ENCODE measurements at places on chromosomes 2 and 18.

DNA sequence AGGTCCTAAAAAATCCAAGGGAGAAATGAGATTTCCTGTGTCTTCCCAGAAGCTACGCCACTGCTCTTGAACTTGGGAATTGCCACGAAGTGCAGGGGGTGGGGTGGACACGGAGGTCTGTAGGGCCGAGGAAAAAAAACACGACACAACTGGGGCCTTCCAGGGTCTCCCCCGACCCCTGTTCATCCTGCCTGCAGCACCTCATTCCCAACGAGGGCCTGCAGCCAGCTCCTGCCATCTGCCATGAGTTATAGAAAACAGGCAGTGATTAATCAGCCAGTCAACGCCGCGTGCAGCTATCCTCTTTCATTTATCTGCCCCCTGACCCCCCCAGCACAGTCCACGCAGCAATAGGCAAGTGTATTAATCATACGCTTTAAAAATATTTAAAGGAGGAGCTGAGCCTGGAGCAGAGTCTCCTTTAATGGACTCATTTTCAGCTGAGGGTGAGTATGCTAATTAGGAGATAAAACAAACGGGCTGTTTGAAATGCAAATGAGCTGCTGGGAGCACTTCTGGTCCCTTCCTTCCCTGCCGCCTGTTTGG, 209.9 kb downstream of the TFCP2L1 start:
- DNase-seq, result peak; percentile 82

DNA sequence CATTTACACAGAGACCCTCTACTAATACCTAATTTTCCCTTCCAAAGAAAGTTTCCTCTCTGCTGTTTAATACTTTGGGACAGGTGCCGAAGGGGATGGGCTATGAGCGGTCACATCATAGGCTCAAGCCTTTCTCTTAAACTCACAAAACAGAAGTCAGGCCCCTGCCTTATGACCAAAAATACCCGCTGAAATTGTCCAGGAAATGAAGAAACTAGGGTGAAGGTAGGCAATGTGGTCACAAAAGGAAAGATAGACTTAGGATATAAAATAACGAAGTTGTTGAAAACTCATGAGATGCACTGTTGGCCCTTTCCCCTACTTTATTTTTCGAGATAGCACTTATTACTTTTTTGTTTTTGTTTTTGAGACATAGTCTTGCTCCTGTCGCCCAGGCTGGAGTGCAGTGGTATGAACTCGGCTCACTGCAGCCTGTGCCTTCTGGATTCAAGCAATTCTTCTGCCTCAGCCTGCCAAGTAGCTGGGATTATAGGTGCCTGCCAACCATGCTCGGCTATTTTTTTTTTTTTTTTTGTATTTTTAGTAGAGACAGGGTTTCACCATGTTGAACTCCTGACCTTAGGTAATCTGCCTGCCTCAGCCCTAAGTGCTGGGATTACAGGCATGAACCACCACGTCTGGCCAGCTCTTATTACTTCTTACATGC, 16.3 kb downstream of the SLC8A1 start:
- DNase-seq, result no peak

DNA sequence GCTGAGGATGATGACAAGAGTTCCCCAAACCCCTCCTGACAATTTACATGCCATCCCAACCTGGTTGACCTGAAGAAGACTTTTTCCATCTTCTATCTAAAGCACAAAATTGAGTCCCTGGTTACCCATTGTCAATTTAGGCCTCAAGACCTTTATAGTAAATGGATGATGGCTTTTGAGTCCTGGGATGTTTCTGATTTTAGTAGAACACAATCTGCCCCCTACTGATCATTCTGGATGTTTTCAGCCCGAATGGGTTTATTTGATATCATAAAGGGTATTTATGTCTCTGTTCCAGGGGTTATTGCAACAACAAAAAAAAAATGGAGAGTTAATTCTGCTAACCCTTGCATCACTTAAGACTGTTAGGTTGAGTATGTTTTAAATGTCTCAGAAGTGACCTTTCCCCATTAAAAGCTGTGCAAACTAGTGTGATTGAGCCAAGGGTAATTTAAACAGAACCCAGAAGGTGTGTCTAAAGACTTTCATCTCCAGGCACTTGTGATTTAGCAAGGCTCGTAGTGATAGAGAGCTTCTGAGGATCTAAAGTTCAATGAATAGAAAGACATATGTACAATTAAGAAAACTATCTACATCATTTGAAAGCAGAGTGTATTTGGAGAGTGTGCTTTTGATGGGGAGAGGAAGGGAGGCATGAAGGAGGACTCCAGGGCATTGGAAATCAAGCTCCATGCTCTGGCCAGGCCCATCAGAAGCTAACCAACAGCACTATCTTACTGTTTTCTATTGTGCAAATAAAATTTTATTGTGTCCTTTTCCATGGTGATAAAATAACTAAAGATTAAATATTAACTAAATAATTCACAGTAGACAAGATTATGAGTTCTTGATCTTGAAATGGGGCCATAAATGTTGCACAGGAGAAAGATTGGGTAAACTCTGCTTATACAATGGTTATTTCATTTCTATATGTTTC, 96.6 kb upstream of the NOSTRIN start:
- no peak for DNase-seq

DNA sequence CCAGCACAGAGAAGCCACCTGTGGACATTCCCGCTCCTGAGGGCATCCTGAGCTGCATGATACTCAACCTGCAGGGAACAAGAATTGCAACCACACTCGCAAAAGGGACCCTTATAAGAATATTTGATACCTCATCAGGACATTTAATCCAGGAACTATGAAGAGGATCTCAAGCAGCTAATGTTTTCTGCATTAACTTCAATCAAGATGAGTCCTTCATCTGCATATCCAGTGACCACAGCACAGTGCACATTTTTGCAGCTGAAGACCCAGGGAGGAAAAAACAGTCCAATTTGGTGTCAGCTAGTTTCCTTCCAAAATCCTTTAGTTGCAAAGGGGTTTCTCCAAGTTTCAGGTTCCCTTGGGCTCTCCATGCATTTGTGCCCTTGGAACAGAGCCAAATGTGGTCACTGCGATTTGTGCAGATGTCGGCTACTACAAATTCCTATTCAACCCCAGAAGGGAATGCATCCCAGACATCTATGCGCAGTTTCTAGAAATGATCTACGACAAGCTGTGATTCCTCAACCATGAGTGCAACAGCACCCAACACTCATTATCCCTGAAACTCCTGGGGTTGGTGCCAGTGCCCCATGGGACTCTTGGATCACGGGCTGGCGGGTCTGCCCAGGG, 23.3 kb upstream of the FHOD3 start:
- no peak for DNase-seq

- no peak for DNase-seq
These were observed 22.4 kb downstream of the ITSN2 start for GRCh38 chr2:24337890-24338289.

DNA sequence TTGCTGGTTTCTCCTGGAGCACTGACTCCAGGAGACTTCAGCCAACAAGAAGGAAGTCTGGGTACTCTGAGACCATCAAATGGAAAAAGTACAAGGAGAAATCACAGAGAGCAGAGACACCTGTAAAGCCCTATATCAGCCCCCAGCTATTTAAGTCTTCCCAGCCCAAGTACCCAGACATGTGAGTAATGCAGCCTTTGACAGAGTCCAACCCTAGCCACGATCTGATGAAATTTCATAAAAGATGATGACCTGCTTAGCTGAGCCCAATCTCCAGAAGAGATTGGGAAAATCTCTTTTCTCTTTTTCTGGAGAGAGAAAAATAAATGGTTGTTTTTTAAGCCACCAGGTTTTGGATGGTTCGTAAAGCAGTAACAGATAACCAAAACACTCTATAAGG, 196.6 kb downstream of the NBAS start:
- no peak for DNase-seq

DNA sequence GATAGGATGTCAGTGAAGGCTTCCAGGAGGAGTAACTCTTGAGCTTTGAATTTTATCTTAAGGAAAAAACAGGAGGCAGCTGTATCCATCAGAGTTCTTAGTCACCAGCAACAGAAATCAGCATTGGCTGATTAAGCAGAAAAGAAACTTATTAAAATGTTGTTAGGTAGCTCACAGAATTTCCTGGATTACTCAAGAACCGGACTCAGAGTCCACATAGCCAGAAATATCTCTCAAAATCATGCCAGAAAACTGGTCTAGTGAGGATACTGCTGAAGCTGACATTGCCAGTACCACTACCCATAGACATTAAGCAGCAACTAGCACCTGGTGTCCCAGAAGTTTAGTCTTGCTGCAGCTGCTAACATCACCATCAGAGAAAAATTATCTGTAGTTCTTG, 10.1 kb upstream of the AFTPH start:
- no peak for DNase-seq

GRCh38 chr2:40725950-40726349, 274.1 kb upstream of the SLC8A1 start:
- DNase-seq, result no peak

- DNase-seq, result no peak
These were observed 490.4 kb downstream of the NR4A2 start for GRCh38 chr2:155842103-155842502.

Measured in AG04450 (cell line).